ENCODE measurements at places on chromosomes 11 and 22. TPM values are rescaled to one million over a fixed set of nuclear protein-coding genes. Genes with fewer than 3 reads are reported as not detected.
A peak's percentile ranks its signal among the peaks of the same experiment; 100 is the strongest.

GRCh38 chr22:33745501-33745900 lies 174.8 kb downstream of the LARGE1 start:
- no peaks in the 10 kb centered on the region for H3K27me3 ChIP-seq
- no peaks in the 10 kb centered on the region for H3K4me1 ChIP-seq
- H3K4me3 ChIP-seq: no peak overlapping the region
- DNase-seq: no peak
- H3K36me3 ChIP-seq: no peaks in the 10 kb centered on the region

Gene GSC2
- not detected for total RNA-seq

- peak overlapping the region; percentile 72 for H3K27ac ChIP-seq
- H3K27me3 ChIP-seq: no peaks in the 10 kb centered on the region
- H3K4me1 ChIP-seq: peaks cover 82% of the 10 kb centered on the region
- peaks cover 23% of the 10 kb centered on the region for H3K36me3 ChIP-seq
- no peak for DNase-seq
Measured at GRCh38 chr11:114196997-114197703, 99.0 kb upstream of the NNMT start.

Gene LDLRAD3
- total RNA-seq: 7.9 TPM

GRCh38 chr11:46382646-46383403 lies 1.4 kb downstream of the MDK start:
- H3K27me3 ChIP-seq: peaks cover 22% of the 10 kb centered on the region
- peaks cover 23% of the 10 kb centered on the region for H3K4me1 ChIP-seq
- no peak for DNase-seq

Gene OR2AT4
- not detected for total RNA-seq

GRCh38 chr11:119784421-119784820 lies 55.4 kb upstream of the NECTIN1 start:
- H3K27me3 ChIP-seq: peaks cover 10% of the 10 kb centered on the region
- DNase-seq: no peak
- no peaks in the 10 kb centered on the region for H3K36me3 ChIP-seq
- no peaks in the 10 kb centered on the region for H3K4me1 ChIP-seq
- H3K27ac ChIP-seq: no peak overlapping the region

- no peak overlapping the region for H3K4me3 ChIP-seq
- no peaks in the 10 kb centered on the region for H3K27me3 ChIP-seq
- no peaks in the 10 kb centered on the region for H3K36me3 ChIP-seq
- DNase-seq: no peak
Measured at GRCh38 chr22:17336061-17336460, 33.2 kb upstream of the CECR2 start.

GRCh38 chr11:62817129-62817528 lies 11.9 kb upstream of the NXF1 start:
- no peak overlapping the region for H3K4me3 ChIP-seq
- DNase-seq: no peak
- no peaks in the 10 kb centered on the region for H3K27me3 ChIP-seq
- peaks cover 65% of the 10 kb centered on the region for H3K36me3 ChIP-seq
- H3K4me1 ChIP-seq: no peaks in the 10 kb centered on the region

GRCh38 chr22:44242946-44243724 lies 62.4 kb downstream of the PARVG start:
- no peaks in the 10 kb centered on the region for H3K36me3 ChIP-seq
- peaks cover 18% of the 10 kb centered on the region for H3K27me3 ChIP-seq
- H3K27ac ChIP-seq: no peak overlapping the region
- no peak for DNase-seq
- no peaks in the 10 kb centered on the region for H3K4me1 ChIP-seq

- DNase-seq: no peak
- no peak overlapping the region for H3K4me3 ChIP-seq
- no peaks in the 10 kb centered on the region for H3K4me1 ChIP-seq
- no peaks in the 10 kb centered on the region for H3K27me3 ChIP-seq
- H3K27ac ChIP-seq: no peak overlapping the region
Measured at GRCh38 chr11:106988151-106989077, 29.9 kb downstream of the GUCY1A2 start.

Gene SPCS2
- total RNA-seq: 178 TPM

DNA sequence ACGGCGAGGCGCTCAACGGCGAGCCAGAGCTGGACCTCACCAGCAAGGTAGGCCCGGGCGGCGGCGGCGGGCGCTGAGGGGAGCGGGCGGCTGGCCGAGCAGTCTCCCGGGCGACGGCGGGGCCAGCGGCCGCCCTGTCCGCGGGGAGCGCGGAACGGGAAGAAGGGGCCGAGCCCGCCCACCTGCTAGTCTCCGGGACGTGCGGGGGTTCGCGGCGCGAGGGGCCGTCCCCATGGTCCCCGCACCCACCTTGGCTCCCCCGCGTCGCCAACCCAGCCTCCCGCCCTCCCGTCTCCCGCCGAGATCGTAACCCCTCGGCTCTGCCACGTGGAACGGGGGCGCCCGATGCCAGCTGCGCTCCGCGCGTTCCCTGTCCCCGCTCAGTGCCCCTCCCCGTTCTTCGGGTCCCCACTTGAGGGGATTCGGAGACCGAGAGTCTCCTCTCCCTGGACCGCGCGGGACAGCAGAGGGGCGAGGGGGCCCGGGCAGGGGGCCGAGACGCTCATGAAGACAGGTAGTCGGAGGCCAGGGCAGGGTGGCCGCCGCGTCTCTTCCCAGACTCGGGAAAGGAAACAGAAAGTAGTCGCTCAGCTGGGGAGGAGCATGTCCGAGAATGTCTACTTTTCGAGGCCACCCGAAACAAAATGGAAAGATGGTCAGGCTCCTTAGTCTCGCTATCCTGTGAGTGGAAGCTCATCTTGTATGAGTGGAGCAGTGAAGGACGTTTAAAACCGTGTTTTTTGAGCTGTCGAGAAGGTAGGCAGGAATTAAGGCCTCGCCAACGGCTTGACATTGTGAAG lies 557 bp downstream of the GTPBP1 start:
- peaks cover 16% of the 10 kb centered on the region for H3K36me3 ChIP-seq
- peaks cover 27% of the 10 kb centered on the region for H3K4me1 ChIP-seq
- peak overlapping the region; percentile 84 for H3K4me3 ChIP-seq
- no peaks in the 10 kb centered on the region for H3K27me3 ChIP-seq
- peak overlapping the region; percentile 95 for H3K27ac ChIP-seq

Gene LARGE2
- total RNA-seq: 6.0 TPM

DNA sequence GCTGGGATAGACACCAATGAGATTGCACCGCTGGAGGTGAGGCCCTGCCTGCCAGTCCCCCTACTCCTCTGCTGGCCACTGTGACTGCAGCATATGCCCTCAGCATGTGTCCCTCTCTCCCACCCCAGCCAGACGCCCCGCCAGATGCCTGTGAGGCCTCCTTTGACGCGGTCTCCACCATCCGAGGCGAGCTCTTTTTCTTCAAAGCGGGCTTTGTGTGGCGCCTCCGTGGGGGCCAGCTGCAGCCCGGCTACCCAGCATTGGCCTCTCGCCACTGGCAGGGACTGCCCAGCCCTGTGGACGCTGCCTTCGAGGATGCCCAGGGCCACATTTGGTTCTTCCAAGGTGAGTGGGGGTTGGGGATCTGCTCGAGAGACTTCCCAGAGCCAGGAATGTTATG lies 5.7 kb upstream of the SMARCB1 start:
- no peaks in the 10 kb centered on the region for H3K27me3 ChIP-seq
- peaks cover 1% of the 10 kb centered on the region for H3K4me1 ChIP-seq
- H3K27ac ChIP-seq: no peak overlapping the region
- no peaks in the 10 kb centered on the region for H3K36me3 ChIP-seq
- H3K4me3 ChIP-seq: no peak overlapping the region
- DNase-seq: no peak

Gene APLP2
- total RNA-seq: 726 TPM

- H3K4me3 ChIP-seq: no peak overlapping the region
- no peaks in the 10 kb centered on the region for H3K36me3 ChIP-seq
Measured at GRCh38 chr22:33883561-33883960, 36.7 kb downstream of the LARGE1 start.

- no peak overlapping the region for H3K27ac ChIP-seq
- no peaks in the 10 kb centered on the region for H3K36me3 ChIP-seq
- H3K4me3 ChIP-seq: no peak overlapping the region
Measured at GRCh38 chr22:44200855-44201550, 20.3 kb downstream of the PARVG start.

DNA sequence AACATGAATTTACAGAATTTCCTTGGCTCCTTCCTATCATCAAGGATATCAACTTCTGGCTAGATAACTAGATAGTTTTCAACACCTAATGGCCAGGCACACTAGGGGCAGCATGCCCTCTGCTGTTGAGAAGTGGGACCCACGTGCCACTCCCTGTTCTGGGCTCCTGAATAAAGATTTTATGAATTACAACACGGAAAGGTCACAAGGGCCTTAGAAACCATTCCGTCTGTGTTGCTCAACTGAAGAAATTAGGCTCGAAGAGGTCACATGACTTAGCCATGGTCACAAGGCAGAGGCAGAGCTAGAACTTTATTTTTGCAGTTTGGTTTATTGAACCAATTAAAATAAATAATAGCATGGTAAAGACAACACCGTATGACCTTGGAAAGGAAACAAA lies 36.0 kb downstream of the PRCP start:
- peak; percentile 81 for DNase-seq
- H3K36me3 ChIP-seq: no peaks in the 10 kb centered on the region
- no peak overlapping the region for H3K4me3 ChIP-seq
- H3K27ac ChIP-seq: no peak overlapping the region
- H3K27me3 ChIP-seq: no peaks in the 10 kb centered on the region
- H3K4me1 ChIP-seq: peaks cover 9% of the 10 kb centered on the region

GRCh38 chr22:32917577-32918354 lies 116.3 kb downstream of the TIMP3 start:
- H3K4me3 ChIP-seq: no peak overlapping the region
- H3K27ac ChIP-seq: no peak overlapping the region
- no peak for DNase-seq

All from upper lobe of right lung (tissue), 1 donor.